ENCODE measurements at places on chromosomes 2 and 18.

GRCh38 chr18:58800582-58800981 is 64.1 kb upstream of the ZNF532 start:
- DNase-seq: no peak

- DNase-seq: no peak
These were observed 167.0 kb downstream of the INSIG2 start for GRCh38 chr2:118255301-118255700.

- DNase-seq: no peak
These were observed 558.3 kb downstream of the KCNJ3 start for GRCh38 chr2:155256803-155257202.

GRCh38 chr2:55518841-55519165 is 715 bp upstream of the CFAP36 start:
- DNase-seq: peak; percentile 4

DNA sequence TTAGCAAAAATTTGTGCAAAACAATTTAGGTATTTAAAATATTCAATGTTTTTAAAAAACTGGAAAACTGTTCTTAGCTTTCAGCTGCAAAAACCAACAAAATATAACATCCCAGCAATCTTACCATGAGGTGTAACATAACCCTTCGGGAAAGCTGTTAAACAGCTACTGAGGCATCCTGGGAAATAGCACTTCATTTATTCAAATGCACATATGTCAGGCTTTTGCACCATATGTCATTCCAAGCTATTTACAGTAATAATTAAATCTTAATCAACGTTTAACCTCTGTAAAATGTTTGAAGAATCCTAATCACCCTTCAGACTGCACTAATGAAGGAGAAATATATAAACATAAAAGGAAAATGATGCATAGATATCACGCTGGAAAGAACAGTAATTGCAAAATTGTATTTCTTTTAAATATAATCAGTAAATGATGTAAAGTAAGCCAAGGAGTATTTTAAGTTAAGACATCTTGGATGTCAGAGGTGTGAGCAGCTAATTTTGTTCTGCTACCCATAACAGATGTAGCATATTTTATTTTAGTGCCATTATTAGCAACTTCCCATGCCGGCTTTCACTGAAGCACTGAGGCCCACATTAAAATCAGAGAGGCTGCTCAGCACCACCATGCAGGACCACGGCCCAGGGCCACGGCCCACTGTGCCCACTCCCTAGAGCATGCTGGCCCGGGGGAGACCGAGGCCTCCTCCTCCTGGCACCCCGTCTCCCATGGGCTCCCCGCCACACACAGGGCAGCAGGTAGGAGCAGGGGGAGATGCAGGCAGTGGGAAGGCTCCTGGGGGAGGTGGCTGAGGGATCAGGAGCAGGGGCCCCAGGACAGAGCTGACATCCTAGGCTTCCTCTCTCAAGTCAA is 30.9 kb downstream of the EMX1 start:
- no peak for DNase-seq

DNA sequence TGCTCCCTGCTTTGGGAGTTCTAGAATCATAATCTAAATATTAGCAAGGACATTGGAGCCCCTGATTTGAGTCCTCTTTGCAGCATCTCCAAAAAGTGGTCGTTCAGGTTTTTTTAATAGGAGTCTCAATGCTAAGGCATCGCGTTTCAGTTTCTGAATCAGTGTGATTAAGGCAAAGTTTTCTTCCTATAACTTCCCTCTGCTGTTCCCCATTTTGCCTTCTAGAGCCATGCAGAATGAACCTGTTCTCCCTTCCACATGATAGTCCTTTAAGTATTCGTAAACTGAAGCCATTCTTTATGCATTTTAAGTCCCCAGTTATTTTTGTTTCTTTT is 159.5 kb downstream of the PTGR3 start:
- DNase-seq: no peak

DNA sequence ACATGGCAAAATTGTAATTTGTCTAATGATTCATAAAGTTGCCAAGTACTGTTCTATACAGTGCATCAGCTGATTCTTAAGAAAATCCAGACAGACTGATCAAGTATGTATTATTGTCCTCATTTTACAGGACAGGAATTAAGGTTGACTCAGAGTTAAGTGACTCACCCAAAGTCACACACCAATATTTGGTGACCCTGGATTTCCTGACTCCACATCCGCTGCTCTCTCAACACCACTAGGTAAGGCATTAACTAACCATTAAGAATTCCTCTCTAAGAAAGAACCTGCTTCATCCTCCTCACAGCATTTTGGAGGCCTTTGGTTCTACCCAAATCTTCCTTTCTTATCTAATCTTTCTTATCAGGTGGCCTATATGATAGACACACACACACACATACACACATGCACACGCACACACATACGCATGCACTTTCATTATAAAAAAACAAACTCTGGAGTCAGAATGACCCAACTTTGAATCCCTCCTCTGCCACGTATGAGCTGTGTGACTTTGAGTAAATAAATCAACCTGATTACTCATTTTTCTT is 150.8 kb downstream of the ANKRD44 start:
- no peak for DNase-seq

DNA sequence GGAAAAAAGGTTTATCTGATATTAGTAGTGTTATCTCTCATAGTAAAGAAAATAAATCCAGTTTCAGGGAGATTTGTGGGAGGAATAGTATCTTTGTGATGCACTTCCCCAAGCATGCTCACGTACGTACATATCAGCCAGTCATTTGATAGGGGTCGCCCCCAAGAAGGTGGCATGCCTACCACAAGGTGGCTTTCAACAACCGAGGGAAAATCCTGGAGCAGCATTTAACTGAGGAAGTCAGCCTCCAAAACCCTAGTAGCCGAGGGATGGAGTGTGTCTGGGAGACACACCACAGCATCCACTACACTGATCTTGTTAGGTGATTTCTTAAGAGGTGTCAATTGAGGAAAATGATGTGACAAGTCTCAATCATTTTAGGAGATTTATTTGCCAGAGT is 623.9 kb downstream of the NYAP2 start:
- no peak for DNase-seq

- no peak for DNase-seq
These were observed 166.5 kb upstream of the SIX3 start for GRCh38 chr2:44774826-44775492.

- DNase-seq: no peak
These were observed 47.5 kb upstream of the PTMA start for GRCh38 chr2:231660860-231661259.

DNA sequence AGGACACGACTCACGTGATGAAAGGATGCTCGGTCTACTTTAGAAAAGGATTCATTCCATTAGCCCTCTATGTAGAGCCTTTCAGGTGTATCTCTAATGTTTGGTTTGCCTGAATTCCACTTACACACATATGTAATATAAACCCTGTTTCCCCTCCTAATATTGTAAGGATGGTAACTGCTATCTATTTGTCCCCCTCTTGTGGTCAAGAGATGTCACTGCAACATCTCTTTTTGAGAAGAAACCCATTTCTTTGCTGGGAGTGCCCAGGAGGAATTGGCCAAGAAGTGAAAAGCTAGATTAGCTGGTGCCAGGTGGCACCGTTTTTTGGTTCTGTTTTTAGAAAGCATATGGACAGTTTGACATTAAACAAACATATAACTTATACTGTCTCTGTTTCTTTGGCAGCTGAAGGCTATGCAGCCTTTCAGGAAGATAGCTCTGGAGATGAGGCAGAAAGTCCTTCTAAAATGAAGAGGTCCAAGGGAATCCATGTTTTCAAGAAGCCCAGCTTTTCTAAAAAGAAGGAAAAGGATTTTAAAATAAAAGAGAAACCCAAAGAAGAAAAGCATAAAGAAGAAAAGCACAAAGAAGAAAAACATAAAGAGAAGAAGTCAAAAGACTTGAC is 41.2 kb downstream of the RALBP1 start:
- peak; percentile 34 for DNase-seq

- DNase-seq: no peak
These were observed 33.5 kb upstream of the CD226 start for GRCh38 chr18:69980982-69981804.

DNA sequence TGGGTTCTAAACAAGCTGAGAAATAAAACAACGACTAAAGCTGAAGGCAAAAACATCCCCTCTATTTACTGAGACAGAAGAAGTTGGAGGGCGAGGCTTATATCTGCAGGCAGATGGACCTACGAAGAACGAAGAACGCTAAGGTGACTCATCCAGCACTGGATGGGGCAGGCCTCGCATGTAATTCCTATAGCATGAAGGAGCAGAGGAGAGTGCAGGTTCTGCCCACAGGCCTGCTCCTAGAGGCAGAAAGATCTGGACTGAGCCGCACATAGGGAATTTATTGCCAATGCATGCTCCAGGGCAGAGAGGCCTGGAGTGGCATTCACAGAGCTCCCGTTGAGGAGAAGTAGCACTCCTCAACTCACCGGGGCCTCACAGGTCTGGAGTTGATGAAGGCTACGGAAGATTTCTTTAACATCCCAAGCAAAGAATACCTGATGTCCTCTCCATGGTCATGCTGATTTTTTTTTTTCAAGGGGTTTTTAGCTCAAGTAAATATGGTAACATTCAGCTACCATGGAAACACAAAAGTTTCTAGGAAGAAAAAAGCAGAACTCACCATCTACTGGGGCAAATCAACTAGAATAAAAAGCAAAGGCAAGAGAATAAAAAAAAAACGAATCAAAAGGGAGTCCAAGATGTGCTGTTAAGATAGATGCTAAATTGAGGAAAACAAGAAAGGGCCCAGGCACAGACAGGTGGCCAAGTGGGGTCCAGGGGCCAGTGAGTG is 10.4 kb upstream of the METTL21A start:
- no peak for DNase-seq

- DNase-seq: no peak
These were observed 1.9 kb upstream of the SH3BP4 start for GRCh38 chr2:234949762-234950434.

GRCh38 chr2:172376505-172377125 is 50.8 kb upstream of the ITGA6 start:
- no peak for DNase-seq

GRCh38 chr2:170145675-170146432 is 32.1 kb upstream of the MYO3B start:
- DNase-seq: no peak

GRCh38 chr2:98948956-98949739 is 13.1 kb upstream of the CRACDL start:
- no peak for DNase-seq

- no peak for DNase-seq
These were observed 71.3 kb downstream of the MTHFD2 start for GRCh38 chr2:74269667-74270066.

- DNase-seq: no peak
These were observed 183.4 kb upstream of the FN1 start for GRCh38 chr2:215619022-215619958.

Measured in muscle of arm (tissue), 14 donors.